ENCODE measurements at places on chromosomes 2 and 18. TPM values are rescaled to one million over a fixed set of nuclear protein-coding genes. Genes with fewer than 3 reads are reported as not detected.

Gene SMAD4
- total RNA-seq, result 89.5 TPM

Gene C2orf80
- total RNA-seq, result not detected

Gene FAM228A
- total RNA-seq, result not detected

Gene FOXI3
- not detected for total RNA-seq

Gene ACMSD
- total RNA-seq, result not detected

Gene KYNU
- total RNA-seq, result not detected

Gene SH2D6
- total RNA-seq, result 0.25 TPM

Gene TLX2
- not detected for total RNA-seq

Gene SCN9A
- total RNA-seq, result 0.57 TPM

Gene CNOT9
- total RNA-seq, result 61.0 TPM

Gene KCNS3
- not detected for total RNA-seq

Gene GAL3ST2
- 1.1 TPM for total RNA-seq

Gene NT5C1B
- not detected for total RNA-seq

Gene IWS1
- total RNA-seq, result 39.6 TPM

Gene CAPN13
- total RNA-seq, result not detected

Gene CD8B2
- total RNA-seq, result not detected

Gene OR6B2
- total RNA-seq, result not detected

Gene POLE4
- 42.3 TPM for total RNA-seq

Gene B3GNT7
- not detected for total RNA-seq

Gene SKOR2
- total RNA-seq, result not detected

Gene COL4A3
- not detected for total RNA-seq

Gene EXOC6B
- 20.8 TPM for total RNA-seq

Gene PDE11A
- not detected for total RNA-seq

Gene AGXT
- total RNA-seq, result not detected

Gene B4GALT6
- 0.47 TPM for total RNA-seq

Gene SOWAHC
- total RNA-seq, result 4.8 TPM

Gene TP53I3
- total RNA-seq, result 1.5 TPM

Gene NGEF
- not detected for total RNA-seq

Gene IL1R2
- total RNA-seq, result 1.8 TPM

Gene SPC25
- total RNA-seq, result 0.96 TPM

Gene DAW1
- not detected for total RNA-seq

Gene FKBP7
- total RNA-seq, result 0.59 TPM

Gene CHRND
- total RNA-seq, result not detected

Gene KIAA2012
- total RNA-seq, result not detected

Gene LOXL3
- 1.1 TPM for total RNA-seq

Gene DSC3
- not detected for total RNA-seq

Gene PLGLB2
- total RNA-seq, result not detected

Gene REG3G
- total RNA-seq, result not detected

Gene IMPA2
- 5.1 TPM for total RNA-seq

Gene LHCGR
- not detected for total RNA-seq

Gene GRB14
- total RNA-seq, result 0.69 TPM

Gene KLHL14
- not detected for total RNA-seq

Gene FAM210A
- 7.4 TPM for total RNA-seq

Gene UGT1A6
- total RNA-seq, result not detected

Gene SCYGR3
- total RNA-seq, result not detected

Gene TRIM54
- total RNA-seq, result not detected
